Thyroid gland (tissue), 4 donors: ENCODE measurements at places on chromosomes 12 and 14.
A peak's percentile ranks its signal among the peaks of the same experiment; 100 is the strongest.

DNA sequence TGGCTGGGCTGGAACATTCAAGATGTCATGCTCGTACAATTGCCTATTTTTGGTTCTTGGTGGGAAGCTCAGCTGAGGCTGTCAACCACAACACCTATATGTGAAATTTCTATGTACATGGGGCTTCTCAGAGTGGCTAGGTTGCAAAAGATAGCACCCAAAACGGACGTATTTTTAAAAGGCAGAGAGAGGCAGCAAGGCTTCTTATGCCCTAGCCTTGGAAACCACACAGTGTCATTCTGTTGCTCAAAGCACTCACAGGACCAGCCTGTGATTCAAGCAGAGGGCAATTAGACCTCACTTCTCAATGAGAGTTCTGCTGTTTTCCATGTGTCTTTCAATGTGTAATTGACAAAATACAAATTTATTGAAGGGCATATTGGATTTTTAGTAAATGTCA is 134.0 kb downstream of the GXYLT1 start:
- no peak for DNase-seq

DNA sequence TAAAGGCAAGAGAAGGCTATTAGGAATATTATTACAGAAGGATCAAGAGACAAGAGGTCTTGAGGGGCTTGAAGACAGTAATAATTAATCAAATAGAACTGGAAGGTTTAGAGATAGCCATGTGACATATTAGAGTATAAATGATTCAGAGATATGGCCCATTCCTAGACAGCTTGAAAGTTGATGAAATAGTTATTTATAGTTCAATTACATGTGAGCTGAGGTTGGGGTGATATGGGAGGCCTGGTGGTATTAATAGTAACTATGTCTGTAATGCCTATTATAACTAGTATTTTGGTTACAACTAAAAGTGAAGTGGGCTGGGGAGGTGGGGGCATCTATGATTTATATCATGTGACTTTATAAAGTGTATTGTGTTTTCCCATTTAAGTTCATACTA is 14.1 kb upstream of the MIS18BP1 start:
- DNase-seq: no peak

DNA sequence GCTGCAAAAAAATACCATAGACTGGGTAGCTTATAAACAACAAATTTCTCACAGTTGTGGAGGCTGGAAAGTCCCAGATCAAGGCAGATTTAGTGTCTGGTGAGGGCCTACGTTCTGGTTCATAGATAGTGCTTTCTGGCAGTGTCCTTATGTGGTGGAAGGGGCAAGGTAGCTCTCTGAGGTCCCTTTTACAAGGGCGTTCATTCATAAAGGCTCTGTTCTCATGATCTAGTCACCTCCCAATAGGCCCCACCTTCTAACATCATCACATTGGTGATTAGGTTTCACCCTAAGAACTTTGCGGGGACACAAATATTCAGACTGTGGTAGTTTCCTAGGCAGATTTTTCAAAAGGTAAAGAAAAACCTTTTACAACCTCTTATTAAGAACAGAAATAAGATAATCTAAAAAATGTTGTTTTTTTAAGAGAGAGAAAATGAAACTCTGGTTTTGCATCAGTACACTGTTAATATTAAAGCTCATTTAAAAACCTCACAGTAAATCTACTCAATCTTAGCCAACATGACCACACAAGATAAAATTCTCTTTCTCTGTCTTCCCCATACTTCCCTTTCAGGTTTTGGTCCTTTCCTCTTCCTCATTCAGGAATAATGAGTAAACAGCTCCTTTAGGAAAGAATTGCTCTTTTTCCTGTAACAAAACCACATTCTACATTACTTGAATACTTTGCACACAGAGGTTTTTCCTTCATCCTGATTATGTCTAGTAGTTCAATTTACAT is 117.5 kb downstream of the UNC79 start:
- DNase-seq: no peak

DNA sequence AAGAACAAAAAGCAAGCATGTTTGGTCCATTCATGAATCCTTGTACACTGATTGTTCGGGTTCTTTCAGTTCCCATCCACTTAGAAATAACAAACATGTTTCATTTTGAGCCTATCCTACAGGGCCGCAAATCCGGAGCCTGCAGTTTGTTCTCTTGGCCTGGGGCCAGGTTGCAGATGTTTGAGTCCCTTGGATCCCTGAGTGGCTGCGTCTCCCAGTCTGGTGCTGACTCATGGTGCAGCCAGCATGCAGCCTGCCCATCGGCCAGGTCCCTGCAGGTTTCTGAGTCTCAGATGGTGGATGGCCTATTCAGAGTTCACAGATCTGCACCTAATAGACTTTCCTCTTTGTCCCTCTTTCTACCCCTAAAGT is 1.9 kb upstream of the DYNC1H1 start:
- peak; percentile 56 for DNase-seq

DNA sequence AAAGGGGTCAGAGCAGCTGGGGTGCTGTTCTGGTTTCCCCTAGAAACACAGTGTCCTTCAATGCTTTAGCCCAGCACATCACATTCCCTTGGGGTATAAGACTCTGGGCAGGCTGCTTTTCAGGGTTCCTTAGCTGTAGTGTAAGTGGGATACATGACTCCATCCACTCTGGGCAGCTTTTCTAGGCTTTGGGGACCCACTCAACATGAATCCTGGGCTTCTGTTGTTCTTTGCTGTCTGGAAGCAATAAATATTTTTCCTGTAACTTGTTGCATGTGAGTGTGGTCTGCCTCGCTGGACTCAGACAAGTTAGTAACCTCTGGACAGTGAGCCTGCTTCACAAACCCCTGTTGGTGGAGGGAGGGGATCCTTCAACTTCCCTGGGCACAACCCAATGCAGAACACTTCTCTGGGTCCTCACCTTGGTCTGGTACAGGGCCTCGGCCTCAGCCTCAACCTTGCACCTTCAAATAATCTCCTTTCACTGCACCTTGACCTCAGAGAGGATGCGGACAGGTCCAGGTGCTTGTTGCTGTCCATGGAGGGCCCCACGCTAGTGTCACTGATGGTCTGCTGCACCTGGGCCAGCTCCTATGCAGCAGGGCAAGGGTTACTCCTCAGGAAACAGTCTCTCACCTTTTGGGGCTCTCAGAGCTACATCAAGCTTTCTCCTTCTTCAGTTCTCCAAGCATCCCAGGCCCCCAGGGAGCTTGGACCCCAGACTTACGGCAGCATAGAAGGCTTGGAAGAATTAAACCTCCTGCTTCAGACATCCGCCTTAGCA is 13.5 kb upstream of the KRT73 start:
- DNase-seq: no peak

DNA sequence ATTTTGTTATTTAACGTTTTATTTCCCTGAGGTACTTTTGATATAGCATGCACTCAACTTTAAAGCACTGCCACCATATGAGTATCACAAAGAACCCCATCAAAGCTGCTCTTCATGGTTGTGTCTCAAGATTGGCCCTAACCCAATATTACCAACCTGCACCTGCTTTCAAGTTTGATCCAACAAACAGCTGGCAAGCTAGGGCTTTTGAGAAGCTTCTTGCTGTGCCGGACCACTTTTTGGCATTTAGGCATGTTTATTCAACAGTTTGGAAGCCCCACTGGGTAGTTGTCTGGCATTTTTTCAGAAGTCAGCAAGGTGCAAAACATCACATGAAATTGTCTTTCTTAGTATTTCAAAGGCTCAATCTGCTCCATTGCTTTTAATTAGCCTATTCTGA is 137.2 kb upstream of the PLEKHA5 start:
- DNase-seq: no peak
